AG04449 (cell line): ENCODE measurements at places on chromosomes 3 and 15.

DNA sequence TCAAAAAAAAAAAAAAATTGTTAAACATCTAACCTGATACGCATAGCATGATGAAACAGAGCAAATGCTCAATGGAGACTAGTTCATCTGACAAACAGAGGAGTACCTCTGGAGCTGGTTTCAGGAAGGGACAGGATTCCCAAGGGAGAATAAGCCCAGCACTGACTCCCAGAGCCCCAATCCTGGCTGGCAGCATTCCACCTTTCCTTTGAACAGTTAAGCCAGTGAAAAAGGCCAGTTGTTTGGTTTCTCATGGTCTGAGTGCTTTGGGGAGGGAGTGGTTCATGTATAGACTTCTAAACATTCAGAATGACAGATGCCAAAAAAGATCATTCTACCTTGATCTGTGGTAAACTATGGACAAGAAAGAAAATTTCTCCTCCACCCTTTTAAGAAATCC is 277.9 kb upstream of the RARB start:
- no peak for DNase-seq

DNA sequence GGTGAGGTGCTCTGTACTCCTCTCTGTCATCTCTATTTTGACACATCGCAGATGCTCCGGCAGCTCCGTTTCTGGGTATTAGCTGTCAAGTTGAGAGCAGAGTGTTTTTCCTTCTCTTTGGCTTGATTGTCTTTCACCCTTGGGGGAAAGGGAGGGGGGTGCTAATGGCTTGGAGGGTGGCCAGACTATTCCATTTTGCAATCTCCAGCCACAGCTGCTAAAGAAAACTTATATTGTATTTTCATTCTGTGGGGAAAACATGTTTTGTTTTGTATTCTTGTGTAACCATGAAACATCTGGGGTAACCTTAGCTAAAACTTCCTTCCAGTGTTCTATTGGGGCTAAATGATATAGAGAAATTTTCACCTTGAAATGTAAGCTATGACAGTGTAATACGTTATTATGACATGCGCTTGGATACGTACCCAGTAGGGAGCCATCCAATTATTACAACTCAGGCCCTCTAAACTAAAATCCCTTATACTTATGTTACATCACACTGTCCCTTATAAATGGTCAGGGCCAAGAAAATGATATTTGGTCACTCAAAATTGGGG is 14.0 kb upstream of the LARP6 start:
- no peak for DNase-seq

DNA sequence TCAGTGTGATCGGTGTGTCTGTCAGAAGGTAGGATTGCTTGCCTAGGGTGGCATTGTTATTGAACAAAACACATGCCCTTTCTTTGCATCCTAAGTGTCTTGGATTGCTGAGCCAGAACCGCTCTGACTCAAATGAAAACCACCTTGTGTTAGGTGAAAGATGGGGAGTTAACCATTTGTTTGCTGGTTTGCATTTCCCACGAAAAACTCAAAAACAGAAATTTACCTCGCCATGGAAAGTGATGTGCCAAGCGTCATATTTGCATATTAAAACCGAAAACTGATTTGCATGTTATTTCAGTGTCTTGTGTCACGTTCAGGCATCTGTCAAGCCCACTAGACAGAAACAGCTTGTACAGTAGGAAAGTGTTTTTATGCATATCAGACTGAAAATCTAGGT is 474.6 kb upstream of the TPRG1 start:
- DNase-seq, result no peak

DNA sequence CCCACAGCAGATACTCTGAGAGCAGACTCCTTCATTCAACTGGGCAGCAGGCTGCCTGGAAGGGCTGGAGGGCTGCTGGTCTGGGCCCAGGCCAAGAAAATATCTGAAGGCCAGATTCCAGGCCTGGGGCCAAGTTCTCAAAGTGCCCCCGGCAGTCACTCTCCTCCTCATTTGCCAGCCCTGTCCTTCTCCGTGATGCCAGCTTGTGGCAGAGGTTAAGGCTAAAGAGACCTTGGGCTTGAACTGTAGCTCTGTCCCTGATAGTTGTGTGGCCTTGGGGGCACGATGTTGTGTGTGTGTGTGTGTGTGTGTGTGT is 39.0 kb downstream of the FAM3D start:
- DNase-seq, result no peak

DNA sequence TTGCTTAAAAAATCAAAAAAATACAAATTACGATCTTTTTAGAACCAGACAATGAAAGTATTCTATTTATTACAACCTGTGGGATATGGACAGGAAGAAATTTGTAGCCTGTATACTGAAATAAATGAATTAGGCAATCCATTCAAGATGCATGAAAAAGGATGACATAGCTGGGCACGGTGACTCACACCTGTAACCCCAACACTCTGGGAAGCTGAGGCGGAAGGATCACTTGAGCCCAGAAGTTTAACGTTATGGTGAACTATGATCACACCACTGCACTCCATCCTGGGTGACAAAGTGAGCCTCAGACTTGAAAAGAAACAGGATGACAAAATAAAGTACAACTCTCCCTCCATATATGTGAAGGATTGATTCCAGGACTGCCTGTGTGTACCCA is 74.1 kb downstream of the MSL2 start:
- no peak for DNase-seq

DNA sequence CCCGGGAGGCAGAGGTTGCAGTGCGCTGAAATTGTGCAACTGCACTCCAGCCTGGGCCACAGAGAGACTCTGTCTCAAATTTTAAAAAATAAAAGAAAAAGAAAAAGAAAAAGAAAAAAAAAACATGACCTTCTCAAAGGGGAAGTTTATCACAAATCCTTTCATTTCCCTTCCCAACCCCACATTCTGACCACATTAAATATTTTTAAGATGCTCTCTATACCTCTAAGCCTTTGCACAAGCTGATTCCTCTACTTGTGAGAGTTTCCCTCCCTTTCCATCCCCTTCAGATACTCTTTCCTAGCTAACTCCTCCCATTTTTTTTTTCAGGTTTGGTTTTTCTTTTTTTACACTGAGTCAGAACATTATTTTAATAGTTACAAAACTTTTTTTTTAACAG is 4.0 kb downstream of the HIGD1A start:
- no peak for DNase-seq

DNA sequence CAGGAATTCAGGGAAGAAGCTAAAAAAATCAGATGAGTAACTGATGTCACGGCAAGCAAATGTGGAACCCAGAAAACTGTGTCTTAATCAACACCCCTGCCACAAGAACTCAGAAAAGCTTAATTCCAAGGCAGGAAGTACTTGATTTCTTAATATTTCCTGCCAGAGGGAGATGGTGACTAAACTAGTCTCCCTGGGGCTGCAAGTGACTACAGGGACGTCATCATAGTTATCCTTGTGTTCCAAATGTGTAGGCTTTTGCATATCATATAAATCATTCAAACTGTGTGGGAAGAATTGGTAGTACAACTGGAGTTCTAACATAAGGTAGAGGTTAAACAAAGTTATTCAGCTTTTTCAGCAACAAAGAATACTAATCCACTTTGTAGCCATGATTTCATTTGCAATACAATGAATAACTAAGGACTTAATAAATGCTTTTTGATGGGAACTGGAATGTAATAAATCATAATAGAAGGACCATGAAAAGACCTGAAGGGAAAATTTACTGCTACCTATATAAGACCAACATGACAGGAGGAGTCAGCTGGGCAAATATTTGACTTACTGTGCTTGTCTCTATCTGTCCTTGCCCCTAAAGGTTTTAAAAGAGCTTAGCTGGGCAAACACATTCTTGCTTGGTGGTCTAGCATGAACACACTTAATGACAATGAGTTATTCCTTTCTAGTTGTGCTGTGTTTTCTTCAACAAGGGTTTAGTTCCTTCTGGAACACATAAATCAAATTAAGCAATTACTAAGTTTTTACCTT is 76.0 kb upstream of the NECTIN3 start:
- peak; percentile 38 for DNase-seq

- DNase-seq, result peak; percentile 69
Measured at GRCh38 chr3:172201136-172201869, 161.9 kb downstream of the FNDC3B start.

DNA sequence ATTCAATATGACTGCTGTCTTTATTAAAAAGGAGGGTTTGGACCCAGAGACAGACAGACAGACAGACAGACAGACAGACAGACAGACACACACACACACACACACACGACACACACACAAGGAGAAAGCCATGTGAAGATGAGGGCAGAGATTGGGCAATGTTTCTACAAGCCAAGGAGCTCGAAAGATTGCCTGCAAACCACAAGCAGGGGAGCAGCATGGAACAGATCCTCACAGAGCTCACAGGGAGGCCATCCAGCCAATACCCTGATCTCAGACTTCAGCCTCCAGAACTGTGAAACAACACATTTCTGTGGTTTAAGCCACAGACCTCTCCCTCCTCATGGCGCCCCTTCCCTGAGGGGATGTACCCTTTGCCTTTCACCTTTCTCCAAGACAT is 35.8 kb upstream of the ABHD2 start:
- DNase-seq, result peak; percentile 99

GRCh38 chr3:187744169-187745151 is 808 bp downstream of the BCL6 start:
- no peak for DNase-seq

GRCh38 chr3:99878005-99878404 is 60.3 kb downstream of the CMSS1 start:
- DNase-seq, result no peak

- no peak for DNase-seq
Measured at GRCh38 chr3:154701055-154701454, 271.1 kb upstream of the GPR149 start.

DNA sequence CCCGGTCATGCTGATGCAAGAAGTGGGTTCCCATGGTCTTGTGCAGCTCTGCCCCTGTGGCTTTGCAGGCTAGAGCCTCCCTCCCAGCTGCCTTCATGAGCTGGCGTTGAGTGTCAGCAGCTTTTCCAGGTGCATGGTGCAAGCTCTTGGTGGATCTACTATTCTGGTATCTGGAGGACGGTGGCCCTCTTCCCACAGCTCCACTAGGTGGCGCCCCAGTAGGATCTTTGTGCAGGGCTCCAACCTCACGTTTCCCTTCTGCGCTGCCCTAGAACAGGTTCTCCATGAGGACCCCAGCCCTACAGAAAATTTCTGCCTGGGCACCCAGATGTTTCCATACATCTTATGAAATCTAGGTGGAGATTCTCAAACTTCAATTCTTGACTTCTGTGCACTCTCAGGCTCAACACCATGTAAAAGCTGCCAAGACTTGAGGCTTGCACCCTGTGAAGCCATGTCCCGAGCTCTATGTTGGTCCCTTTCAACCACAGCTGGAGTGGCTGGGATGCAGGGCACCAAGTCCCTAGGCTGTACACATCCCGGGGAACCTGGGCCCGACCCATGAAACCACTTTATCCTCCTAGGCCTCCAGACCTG is 238.4 kb upstream of the MDFIC2 start:
- DNase-seq, result no peak

DNA sequence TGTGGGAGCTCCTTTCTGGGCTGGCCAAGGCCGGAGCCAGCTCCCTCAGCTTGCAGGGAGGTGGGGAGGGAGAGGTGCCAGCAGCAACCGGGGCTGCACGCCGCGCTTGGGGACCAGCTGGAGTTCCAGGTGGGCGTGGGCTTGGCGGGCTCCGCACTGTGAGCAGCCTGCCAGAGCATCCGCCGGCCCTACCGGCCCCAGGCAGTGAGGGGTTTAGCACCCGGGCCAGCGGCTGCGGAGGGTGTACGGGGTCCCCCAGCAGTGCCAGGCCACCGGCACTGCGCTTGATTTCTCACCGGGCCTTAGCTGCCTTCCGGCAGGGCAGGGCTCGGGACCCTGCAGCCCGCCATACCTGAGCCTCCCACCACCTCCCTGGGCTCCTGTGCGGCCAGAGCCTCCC is 651.0 kb upstream of the ARPP21 start:
- DNase-seq, result no peak

DNA sequence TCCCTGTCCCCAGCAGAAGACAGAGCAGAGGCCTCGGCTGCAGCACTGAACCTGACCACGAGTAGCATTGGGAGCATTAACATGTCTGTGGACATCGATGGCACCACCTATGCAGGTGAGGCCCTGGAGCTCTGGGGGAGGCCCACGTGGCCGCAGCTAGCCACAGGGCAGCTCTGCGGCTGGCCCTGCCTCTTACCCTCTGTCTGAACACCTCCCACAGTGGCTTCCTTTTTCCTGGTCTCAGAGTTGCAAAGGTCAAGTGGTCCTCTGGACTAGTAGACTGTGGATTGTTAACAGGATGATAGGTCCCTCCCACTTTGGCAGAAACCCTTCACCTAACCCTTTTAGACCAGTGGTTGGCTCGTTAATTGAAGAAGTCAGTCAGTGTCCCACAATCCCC is 22.5 kb upstream of the CLK3 start:
- DNase-seq, result no peak

DNA sequence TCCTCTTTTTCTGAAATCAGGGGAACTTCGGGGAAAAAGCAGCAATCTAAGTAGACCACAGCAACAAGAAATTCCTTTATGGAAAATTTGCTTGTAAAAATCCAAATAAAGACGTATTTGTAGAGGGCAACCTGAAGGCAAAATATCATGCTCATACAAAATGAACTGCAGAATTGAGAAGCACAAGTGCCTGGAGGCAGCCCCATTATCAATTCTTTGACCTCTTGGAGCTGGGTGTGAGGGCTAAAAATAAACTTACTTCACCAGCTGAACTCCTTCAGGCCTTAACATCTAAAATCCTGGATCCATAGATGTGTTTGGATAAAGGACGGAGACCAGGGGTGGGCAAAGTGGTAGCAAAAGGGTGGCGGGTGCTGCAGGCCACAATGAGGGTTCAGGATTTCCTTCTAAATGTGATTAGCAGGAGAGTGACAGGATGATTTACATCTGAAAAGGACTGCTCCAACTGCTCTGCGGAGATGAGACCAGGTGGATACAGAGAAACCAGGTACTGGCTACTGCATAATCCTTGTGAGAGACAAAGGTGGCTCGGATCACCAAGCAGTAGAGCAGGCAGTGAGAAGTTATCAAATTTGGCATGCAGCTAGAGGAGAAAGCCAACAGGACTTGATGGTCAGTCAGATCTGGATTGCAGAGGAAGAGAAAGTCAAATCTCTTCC is 81.7 kb upstream of the TJP1 start:
- DNase-seq, result no peak

- no peak for DNase-seq
Measured at GRCh38 chr3:27675287-27675686, 46.8 kb downstream of the EOMES start.

DNA sequence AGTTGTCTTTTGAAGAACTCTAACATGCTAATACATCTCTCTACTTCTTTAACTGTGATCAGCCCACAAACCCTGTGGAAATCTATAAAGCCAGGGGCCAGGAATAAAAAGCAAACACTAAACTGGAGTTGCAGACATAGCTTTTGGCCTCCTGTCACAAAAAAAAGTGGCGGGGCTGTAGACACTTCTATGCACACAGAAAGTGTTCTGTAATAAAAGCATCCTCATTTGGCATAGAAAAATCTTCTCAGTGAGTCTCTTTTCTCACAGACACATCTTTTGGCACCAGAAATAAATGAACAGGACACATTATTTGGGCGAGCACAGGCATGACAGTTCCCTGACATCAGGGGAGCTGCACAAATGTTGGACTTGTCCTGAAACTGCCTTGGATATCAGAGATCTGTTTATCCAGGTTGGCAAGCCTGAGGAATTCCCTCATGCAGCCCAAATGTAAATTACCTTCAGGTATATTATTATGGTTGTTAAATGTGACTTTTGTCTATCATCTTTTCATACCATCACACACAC is 355.4 kb downstream of the FGF12 start:
- no peak for DNase-seq
